ENCODE measurements at places on chromosomes 11 and 22.

DNA sequence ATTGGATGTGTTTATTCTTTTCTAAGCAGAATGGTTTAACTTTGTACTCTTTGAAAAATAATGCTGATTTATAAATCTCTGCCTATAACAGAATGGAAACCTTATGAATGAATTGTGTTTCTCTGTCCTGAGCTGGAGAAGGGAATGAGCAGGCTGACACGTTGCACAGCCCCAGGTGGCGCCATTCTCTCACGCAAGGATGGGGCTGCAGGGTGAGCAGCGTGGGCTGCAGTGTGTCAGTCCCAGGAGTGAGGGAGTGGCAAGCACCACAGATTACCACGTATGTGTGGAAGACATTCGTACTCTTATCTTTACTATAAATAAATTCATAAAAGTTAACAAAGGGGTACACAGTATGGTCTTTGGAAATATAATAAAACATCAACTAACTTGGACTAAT lies 33.4 kb downstream of the FDX1 start:
- peak; percentile 19 for DNase-seq

DNA sequence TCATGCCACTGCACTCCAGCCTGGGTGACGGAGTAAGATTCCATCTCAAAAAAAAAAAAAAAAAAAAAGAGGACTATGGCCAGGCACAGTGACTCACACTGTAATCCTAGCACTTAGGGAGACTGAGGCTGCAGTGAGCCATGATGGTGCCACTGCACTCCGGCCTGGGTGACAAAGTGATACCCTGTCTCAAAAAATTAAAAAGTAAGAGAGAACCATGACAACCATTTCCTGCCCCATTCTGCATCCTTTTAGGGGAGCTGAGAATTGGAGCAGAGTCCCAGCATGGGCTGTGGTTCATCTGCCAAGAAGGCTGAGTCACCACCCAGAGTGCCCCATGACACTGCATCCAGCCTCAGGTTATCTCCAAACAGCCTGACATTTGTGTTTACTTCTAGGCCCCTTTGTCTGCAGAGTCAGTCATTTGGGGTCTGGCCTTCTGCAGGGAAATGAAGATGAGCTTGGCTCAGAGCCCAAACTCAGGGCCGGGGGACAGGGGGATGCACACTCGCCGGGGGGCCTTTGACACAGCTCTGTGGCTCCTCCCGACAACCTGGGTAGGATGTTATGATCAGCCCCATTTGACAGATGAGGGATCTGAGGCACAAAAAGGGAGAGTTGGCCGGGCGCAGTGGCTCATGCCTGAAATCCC lies 4.7 kb downstream of the CSDC2 start:
- peak; percentile 87 for DNase-seq

GRCh38 chr11:120288021-120288420 lies 37.1 kb upstream of the TLCD5 start:
- DNase-seq: no peak

DNA sequence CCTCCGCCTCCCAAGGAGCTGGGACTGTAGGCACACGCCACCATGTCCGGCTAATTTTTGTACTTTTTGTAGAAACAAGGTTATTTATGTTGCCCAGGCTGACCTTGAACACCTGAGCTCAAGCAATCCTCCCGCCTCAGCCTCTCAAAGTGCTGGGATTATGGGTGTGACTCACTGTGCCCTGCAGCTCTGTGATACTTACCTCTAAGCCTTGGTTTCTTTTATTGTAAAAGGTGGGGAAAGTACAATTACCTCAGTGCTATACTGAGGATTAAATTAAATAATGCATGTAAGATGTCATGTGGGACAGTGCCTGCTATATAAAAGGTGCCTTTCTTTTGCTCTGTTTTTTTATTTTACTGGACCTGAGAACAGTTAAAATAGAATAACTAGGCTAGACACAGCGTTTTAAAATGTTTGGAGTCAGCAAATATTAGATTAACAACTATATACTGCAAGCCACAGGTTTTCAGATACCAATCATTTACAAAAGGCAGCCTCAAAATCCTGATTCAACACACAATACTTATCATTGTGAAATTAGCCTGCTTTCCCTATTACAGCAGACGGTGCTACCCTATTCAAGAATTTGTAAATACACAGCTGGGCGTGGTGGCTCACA lies 30.0 kb downstream of the PRR14L start:
- DNase-seq: no peak

DNA sequence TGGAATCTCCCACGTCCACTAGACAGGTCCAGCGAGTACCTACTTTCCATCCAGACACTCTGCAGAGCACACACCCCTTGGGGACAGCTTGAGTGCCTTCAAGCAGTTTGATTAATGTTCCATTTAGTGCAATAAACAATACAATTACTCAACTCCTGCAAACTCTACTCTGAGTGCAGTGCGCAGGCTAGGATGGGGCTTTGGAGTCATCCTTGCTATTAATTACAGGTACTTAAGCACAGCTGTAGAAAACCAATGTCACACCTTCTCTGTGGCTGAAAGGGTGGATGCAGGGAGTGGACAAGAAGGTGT lies 82.6 kb downstream of the MN1 start:
- no peak for DNase-seq

- no peak for DNase-seq
Observed at GRCh38 chr11:28520291-28520690, 412.1 kb downstream of the METTL15 start.

GRCh38 chr11:79047321-79047720 lies 393.5 kb downstream of the TENM4 start:
- no peak for DNase-seq

DNA sequence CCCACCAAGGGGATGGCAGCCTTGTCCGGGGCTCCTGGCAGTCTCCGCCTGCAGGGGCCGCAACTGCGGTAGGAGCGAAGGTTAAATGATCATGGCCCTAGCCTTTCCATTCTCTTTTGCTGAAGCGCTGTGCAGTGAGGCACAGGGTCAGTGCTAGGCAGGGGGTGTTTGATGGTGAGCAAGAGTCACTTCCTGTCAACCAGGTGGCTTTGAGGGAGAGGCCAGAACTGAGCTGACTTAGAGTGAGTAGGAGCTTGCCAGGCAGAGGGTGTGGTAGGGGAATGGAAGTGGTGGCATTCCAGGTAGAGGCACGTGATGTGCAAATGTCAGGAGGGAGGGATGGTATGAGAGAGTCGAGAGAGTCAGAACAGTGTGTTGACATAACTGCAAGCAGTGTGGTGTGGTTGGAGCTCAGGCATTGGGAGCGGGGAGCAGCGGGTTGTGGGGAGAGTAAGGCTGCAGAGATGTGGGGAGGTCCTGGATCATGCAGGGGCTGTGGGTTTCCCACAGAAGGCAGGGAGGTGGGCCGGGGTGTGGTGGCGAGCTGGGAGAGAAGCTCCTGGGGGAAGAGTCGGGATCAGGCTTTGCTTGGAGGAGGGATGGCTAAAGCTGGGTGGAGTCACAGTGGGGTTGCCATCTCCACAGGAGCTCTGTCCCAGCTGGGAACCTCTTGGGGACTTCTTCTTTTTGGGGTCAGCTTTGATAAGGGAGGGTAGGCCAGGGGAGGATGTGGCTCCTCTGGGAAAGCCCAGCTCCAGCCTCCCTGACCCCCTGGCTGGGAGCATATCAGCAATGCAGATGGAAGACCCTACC lies 33.3 kb downstream of the AMPD3 start:
- no peak for DNase-seq

DNA sequence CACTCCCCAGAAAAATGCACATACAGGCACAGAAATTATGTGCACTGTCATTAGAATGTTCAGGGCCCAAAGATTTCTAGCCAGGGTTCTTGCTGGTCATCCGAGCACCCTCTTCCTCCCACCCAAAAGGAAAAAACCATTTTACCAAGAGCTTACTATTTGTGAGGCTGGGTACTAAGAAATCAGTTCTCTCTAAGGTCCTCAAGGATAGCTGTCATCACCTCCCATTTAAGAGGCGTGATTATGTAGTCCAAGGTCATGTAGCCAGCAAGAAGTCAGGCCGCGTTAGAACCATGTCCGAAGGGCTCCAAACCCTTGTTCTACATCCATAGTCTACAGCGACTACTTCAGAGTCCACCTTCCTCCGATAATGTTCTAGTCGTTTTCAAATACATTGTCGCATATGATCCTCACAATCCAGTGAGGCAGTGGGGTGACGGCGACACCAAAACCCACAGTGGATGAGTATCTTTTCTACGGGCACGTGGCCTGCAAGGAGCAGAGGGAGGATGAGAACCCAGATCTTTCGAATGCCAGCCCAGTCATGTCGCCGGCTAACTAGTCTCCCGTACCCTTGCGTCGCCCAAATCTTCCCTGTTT lies 634 bp downstream of the TIMM8B start:
- DNase-seq: no peak

GRCh38 chr11:46375392-46376101 lies 5.9 kb upstream of the MDK start:
- no peak for DNase-seq

DNA sequence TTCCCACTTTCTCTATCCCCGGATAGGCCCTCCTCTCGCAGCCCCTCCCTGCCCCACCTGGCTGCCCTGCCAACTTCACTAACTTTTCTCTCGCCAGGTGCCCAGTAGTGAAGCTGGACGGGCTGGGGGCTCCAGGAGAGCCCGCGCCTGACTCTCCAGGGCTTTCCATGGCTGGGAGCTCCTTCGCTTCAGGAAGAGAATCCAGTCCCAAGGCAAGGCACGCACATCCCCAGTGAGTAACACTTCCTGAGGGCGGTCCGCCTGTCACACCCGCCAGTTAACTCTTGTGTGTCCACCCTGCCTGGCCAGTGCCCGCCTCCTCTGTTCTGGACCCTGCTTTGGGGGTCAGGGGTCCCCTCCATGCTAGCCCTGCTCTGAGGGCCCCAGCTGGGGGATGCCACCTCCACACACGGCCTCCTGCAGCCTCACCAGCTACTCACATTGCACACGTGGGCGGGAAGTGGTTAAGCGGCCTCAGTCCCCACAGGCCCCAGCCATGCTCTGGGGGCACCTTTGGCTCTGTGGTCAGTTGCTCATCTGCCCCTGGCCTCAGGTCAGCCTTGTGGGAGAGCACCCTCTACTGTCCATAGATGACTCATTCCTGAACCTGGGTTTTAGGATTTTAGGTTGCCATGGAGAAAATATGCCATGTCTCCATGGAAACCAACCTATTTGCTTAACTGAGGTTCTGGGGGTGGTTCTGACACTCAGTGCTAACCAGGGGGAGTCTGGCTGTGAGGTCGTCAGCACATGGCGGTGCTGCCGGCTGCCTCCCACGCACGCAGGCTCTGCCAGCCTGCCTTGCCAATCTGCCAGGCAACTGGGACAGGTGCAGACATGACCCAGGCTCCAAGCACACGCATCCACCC lies at the start of gene RIN1:
Gene RIN1 (minus strand): TSS at position 201 of the 869 bp plus-strand sequence. CDS start 32 bp downstream, at position 169.
- peak; percentile 94 for DNase-seq

GRCh38 chr22:21736084-21736642 lies 569 bp upstream of the YPEL1 start:
- no peak for DNase-seq

GRCh38 chr11:120633616-120634393 lies 122.3 kb downstream of the GRIK4 start:
- no peak for DNase-seq

- no peak for DNase-seq
Observed at GRCh38 chr22:37043828-37044538, 7.6 kb upstream of the KCTD17 start.

DNA sequence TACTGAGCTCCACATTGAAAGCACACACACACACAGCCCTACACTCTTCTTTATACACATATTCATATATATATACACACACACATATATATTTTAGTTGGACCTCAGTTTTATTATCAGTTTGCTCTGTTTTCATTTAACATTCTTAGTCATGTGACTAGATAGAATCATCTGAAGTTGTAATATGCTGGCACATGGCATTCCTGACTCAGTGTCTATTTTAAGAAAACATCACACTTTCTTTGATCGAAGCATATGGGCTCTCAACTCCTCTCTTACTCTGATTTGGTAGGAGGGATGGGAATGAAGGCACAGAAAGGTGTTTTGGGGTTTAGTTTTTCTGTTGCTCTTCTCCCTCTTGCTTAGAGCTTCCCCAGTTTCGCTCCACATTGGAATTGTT lies 24.8 kb downstream of the AMOTL1 start:
- DNase-seq: no peak

GRCh38 chr22:44548981-44549380 lies 50.9 kb upstream of the RTL6 start:
- DNase-seq: no peak

- DNase-seq: peak; percentile 59
Observed at GRCh38 chr22:35376728-35377472, 4.0 kb upstream of the HMOX1 start.

GRCh38 chr11:17747131-17747955 lies 12.8 kb downstream of the KCNC1 start:
- peak; percentile 83 for DNase-seq

All from G401 (cell line).